ENCODE measurements at places on chromosomes 13 and 19. TPM values are rescaled to one million over a fixed set of nuclear protein-coding genes. Genes with fewer than 3 reads are reported as not detected.

SHISA7 gene
- total RNA-seq = not detected

ZNF787 gene
- total RNA-seq = 43.7 TPM

PTH2 gene
- not detected for total RNA-seq

TRIM13 gene
- total RNA-seq = 44.3 TPM

CGB8 gene
- total RNA-seq = not detected

PLPPR3 gene
- 103 TPM for total RNA-seq

- peaks cover 84% of the 10 kb centered on the region for H3K36me3 ChIP-seq
- no peaks in the 10 kb centered on the region for H3K27me3 ChIP-seq
- no peak for DNase-seq
- H3K27ac ChIP-seq = no peak overlapping the region
- no peaks in the 10 kb centered on the region for H3K4me1 ChIP-seq
Measured at GRCh38 chr19:46385636-46386035, 27.7 kb downstream of the CCDC8 start.

DNA sequence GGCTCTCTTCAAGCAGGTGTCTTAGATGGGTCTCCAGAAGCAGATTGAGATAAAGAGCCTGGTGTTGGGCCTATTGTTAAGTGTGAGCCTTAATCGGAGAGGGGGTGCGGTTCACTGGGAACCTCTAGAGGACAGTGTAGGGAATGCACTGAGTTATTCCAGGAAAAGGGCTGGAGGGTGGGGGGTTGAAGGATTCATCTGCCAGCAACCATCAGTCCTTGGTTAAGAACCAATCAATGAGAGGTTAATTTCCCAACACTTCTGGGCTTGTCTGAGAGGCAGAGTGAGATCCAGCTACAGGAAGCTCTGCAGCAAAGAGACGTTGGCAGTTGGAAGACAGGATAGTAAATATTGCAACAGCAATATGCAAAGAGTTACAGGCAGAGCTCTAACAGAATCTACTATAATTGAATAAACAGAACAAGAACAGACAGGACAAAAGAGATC is 28.7 kb downstream of the CYP4F2 start:
- H3K36me3 ChIP-seq = no peaks in the 10 kb centered on the region
- DNase-seq = peak; percentile 50
- H3K27ac ChIP-seq = no peak overlapping the region
- no peaks in the 10 kb centered on the region for H3K27me3 ChIP-seq
- H3K4me1 ChIP-seq = no peaks in the 10 kb centered on the region
- H3K4me3 ChIP-seq = no peak overlapping the region

GRCh38 chr13:105353654-105354053 is 1181.8 kb downstream of the EFNB2 start:
- no peaks in the 10 kb centered on the region for H3K27me3 ChIP-seq
- no peak for DNase-seq
- no peak overlapping the region for H3K27ac ChIP-seq
- H3K4me3 ChIP-seq = no peak overlapping the region

DNA sequence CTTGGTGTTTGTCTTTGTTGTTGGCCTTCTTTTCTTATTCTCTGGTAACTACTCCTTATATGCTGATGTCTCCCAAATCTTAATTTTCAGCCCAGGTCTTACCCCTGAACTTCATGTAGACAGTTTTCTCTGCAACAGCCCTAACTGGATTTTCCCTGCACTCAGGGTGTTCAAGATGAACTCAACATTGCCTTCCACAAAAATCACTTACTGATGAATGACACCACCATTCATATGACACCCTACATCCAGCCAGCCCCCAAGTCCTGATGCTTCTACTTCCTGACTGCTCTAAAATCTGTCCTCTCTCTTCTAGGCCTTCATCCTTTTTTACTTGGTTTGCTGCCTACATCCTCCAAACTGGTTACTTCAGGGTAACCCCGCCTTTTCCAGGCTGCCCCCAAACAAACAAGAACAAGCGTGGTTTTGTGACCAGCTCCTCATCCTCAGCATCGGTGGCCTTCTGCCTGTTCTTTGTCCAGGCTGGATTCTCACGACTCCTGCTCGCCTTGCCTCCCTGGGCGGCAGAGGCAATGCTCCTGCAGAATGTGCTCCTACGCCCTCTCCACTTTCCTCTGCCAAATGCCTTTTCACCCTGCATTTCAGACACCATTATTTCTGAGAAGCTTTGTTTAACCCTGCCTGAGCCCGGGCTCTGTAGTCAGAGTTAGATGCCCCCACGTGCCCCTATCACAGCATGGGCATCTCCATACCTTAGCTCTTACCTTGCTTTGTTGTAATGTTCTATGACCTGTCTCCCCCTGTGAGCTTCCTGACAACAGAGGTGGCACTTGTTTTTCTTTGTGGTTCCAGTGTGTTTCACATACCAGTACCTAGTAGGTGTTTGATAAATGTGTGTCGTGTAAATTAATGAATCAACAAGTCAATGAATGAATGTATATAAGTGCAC is 61.8 kb downstream of the WDFY2 start:
- H3K27ac ChIP-seq = peak overlapping the region; percentile 68
- DNase-seq = peak; percentile 59
- no peak overlapping the region for H3K4me3 ChIP-seq
- H3K27me3 ChIP-seq = no peaks in the 10 kb centered on the region
- H3K36me3 ChIP-seq = no peaks in the 10 kb centered on the region

DNA sequence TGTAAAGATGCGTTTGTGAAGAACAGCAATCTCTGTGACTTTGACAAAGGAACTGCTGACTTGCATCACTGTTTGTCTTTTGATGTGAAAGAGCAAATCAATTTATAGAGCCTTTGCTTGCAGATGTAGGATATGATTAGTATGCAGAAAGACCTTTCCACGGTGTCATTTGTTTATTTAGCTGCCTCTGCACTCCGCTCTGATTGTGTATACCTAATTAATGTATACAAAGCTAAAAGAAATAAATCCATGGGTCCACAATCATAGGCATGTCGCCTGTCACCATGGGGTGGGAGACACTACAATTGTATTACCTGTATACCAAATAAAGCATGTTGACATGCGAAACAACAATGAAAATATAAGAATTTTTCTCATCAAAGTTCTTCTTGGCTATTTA is 410.7 kb downstream of the MZT1 start:
- H3K4me3 ChIP-seq = no peak overlapping the region
- no peak overlapping the region for H3K27ac ChIP-seq
- H3K36me3 ChIP-seq = no peaks in the 10 kb centered on the region
- no peaks in the 10 kb centered on the region for H3K4me1 ChIP-seq
- no peak for DNase-seq

DNA sequence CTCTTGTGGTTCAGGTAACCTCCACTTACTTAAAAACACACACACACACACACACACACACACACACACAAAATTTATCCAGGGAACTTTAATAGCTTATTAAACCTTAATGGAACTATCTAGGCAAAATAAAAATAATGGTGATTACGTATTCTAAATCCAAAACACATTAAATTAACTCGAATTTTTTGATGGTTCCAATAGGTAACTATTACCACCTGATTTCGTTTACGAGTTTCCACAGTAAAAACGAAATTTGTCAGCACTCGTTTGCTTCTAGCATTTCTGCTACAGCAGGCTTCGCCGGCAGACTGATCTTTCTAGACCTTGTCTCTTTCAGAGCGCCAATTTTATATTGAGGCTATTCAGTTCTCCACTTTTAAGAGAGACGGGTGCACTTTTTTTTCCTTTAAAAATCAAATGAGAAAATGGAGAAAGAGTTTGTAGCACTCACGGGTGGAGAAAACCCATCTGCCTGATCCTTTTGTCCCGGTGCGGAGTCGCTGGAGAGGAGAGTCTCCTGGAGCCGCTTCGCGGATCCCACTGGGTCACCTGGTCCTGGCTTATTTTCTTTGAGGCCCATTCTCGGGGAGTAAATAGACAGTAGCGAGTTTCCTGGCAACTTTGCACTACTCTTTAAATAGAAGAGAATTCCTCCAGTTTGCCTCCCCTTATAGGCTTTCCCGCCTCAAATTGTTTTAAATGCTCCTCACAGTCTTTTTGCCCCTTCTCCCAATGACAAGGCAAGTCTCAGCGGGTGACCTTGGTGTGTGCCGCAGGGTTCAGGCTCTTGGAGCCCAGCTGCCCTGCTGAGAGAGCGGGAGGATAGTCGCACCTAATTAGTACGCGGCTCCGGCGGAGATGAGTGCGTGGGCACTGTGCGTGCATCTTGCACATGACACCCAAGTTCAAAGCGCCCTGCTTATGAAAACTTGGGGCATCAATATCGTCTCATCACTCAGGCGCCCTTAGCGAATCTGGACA is 117.0 kb downstream of the KCNRG start:
- no peak overlapping the region for H3K27ac ChIP-seq
- peaks cover 16% of the 10 kb centered on the region for H3K4me1 ChIP-seq
- H3K4me3 ChIP-seq = peak overlapping the region; percentile 2
- peak; percentile 82 for DNase-seq
- H3K27me3 ChIP-seq = peaks cover 100% of the 10 kb centered on the region

GRCh38 chr19:9789066-9789465 is 20.5 kb upstream of the ZNF846 start:
- H3K4me1 ChIP-seq = peaks cover 7% of the 10 kb centered on the region
- DNase-seq = peak; percentile 56
- H3K4me3 ChIP-seq = no peak overlapping the region
- H3K27ac ChIP-seq = no peak overlapping the region

GRCh38 chr13:94956417-94957110 is 244.2 kb upstream of the SOX21 start:
- no peaks in the 10 kb centered on the region for H3K36me3 ChIP-seq
- H3K27ac ChIP-seq = no peak overlapping the region
- DNase-seq = no peak

DNA sequence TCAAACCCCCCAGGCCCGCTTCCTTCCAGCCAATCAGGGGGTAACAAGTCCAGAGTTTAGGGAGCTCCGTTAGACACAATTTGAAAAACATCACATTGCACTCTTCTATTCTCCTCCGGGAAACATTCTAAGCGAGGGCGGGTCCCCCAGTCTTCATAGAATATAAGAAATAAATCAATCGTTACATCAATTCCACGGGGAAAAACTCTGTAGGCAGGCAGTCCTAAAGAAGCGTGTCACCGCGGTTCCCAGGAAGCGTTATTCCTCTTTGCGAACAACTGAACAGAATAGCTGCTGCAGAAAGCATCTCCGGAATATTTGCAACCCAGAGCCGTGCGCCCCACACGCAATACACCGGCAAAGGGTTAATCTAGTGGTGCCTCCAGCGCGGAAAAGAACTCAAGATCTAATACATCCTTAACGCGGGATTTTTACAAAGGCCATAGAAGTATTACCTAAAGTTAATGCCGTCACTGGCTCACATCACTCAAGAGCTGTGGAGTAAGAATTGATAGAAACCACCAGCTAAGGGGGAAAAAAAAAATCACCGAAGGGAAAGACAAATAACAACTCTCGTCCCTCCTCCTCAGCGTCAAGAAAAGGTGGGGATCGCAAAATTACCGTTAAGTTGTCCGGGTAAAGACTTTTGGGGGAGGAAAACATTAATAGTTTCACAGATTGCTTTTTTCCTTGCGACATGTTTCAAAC is 65.1 kb downstream of the KCNRG start:
- H3K4me1 ChIP-seq = no peaks in the 10 kb centered on the region
- peaks cover 5% of the 10 kb centered on the region for H3K36me3 ChIP-seq
- DNase-seq = peak; percentile 53
- H3K27me3 ChIP-seq = no peaks in the 10 kb centered on the region
- no peak overlapping the region for H3K27ac ChIP-seq

GRCh38 chr19:47240996-47241918 is 10.3 kb upstream of the BBC3 start:
- H3K36me3 ChIP-seq = no peaks in the 10 kb centered on the region
- H3K4me3 ChIP-seq = no peak overlapping the region
- H3K27ac ChIP-seq = no peak overlapping the region
- peaks cover 44% of the 10 kb centered on the region for H3K27me3 ChIP-seq
- H3K4me1 ChIP-seq = peaks cover 6% of the 10 kb centered on the region

GRCh38 chr13:32059511-32059984 is 28.0 kb downstream of the FRY start:
- no peak overlapping the region for H3K4me3 ChIP-seq
- H3K27ac ChIP-seq = no peak overlapping the region
- H3K36me3 ChIP-seq = no peaks in the 10 kb centered on the region
- no peaks in the 10 kb centered on the region for H3K27me3 ChIP-seq
- no peak for DNase-seq

GRCh38 chr13:90740099-90740498 is 607.4 kb upstream of the MIR17HG start:
- H3K27me3 ChIP-seq = no peaks in the 10 kb centered on the region
- no peak overlapping the region for H3K4me3 ChIP-seq
- H3K27ac ChIP-seq = no peak overlapping the region
- no peak for DNase-seq
- no peaks in the 10 kb centered on the region for H3K36me3 ChIP-seq
- H3K4me1 ChIP-seq = no peaks in the 10 kb centered on the region

DNA sequence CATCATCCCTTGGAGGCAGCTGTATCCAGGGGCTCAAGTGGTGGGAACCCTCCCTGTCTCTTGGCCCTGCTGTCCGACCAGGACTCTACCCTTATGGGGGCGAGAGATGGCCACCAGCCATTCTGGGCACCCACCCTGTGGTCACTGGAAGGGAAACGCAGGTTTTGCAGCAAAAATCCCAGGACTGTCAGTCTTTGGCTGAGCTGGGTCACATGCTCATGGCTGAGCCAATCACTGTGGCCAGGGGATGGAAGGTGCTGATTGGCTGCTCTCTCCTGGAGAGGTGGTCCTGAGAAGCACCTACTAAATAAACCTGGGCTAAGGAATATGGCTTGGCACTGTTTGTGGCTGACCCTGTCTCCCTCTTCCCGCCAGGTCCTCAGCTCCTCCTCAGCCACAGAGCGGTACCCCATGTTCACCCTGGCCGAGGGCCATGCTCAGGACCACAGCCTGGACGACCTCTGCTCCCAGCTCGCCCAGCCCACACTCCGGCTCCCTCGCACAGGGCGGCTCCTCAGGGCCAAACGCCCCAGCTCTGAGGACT is 8.9 kb downstream of the ATG4D start:
- no peak overlapping the region for H3K27ac ChIP-seq
- peaks cover 63% of the 10 kb centered on the region for H3K36me3 ChIP-seq
- H3K27me3 ChIP-seq = no peaks in the 10 kb centered on the region
- H3K4me3 ChIP-seq = no peak overlapping the region

GRCh38 chr13:29508130-29508875 is 87.2 kb downstream of the SLC7A1 start:
- no peak overlapping the region for H3K27ac ChIP-seq
- H3K4me1 ChIP-seq = no peaks in the 10 kb centered on the region
- no peak overlapping the region for H3K4me3 ChIP-seq
- peaks cover 10% of the 10 kb centered on the region for H3K27me3 ChIP-seq

GRCh38 chr13:30622551-30622950 is 4.8 kb downstream of the USPL1 start:
- peaks cover 3% of the 10 kb centered on the region for H3K4me1 ChIP-seq
- H3K4me3 ChIP-seq = no peak overlapping the region
- peaks cover 34% of the 10 kb centered on the region for H3K36me3 ChIP-seq
- H3K27me3 ChIP-seq = no peaks in the 10 kb centered on the region
- no peak for DNase-seq
